Mesothelial cell of epicardium (in vitro differentiated cells): ENCODE measurements at places on chromosomes 11 and 22. TPM values are rescaled to one million over a fixed set of nuclear protein-coding genes. Genes with fewer than 3 reads are reported as not detected.

The BTBD10 gene
- 21.8 to 22.6 TPM (median 22.6 TPM) in 3 replicates for total RNA-seq

The PLCB3 gene
- 34.9 to 35.7 TPM (median 35.7 TPM) in 3 replicates for total RNA-seq

The ELMOD1 gene
- total RNA-seq, result 0.69 to 0.75 TPM (median 0.73 TPM) in 3 replicates

DNA sequence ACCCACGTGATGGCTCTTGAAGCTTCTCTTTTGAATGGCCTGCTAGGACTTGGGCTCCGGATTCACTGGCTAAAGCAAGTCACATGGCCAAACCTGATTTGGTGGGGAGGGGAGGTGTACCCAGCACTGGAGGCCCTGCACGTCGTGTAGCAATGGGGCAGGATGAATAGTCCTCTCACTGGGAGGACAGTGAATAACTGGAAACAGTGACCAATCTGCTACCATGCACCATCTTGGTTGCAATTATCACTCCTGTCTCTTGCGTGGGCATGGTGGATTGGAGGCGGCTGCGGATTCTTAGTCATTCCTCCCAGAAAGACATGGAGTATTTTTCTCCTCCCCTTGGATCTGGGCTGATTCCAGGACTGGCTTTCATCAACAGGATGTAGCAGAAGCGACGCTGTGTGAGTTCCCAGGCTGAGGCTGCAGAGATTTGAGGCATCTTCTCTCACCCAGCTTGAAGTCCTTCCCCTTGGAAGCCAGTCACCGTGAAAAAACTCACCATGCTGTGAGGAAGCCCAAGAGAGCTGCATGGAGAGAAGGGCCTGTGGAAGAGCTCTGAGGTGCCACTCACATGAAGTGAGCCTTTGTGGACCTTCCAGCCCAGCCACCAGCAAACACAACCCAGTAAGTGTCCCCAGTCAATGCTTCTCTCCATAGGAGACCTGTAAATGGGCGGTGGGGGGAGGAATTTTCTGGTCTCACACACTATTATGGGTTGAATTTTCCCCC, 70.4 kb downstream of the IGLL1 start:
- DNase-seq, result no peak

- no peak for DNase-seq
These were observed 18.8 kb downstream of the SNX19 start for GRCh38 chr11:130897262-130898182.

DNA sequence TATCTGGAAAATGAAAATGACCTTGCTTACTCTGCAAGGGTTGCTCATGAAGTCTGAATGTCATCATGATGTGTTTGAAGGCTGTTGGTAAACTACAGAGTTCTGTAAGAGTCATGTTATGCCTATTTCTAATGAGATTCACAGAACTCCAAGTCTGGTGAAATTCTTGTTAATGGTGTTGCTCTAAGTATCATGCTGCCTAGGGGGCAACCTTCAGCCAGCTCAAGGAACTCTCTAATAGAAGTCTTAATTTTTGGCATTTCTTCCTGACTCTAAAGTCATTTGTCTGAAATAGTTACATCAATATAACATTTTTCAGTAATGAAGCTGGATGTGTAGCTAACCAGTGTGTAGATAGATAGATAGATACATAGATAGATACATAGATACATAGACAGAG, 302.8 kb downstream of the FAT3 start:
- DNase-seq, result no peak

- no peak for DNase-seq
These were observed 15.1 kb downstream of the SCGB1A1 start for GRCh38 chr11:62433904-62434276.

DNA sequence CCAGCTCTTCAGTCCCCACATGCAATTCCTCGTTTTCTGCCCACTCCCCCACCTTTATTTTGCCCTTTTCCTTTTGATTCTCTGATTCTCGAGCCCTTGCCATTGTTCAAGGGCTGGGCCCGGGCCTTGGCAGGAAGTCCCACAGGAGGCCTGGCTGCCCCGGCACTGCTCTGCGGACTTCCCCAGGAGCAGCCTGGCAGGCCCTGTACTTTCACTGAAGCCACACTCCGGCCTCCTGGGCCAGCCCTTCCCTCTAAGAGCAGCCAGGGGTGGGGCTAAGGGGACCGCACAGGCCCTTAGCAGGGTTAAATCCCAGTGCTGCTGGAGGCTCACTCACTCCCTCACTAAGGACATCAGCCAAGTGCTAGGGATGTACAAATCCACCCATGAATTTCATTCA, 4.1 kb downstream of the LRRC32 start:
- DNase-seq, result no peak

DNA sequence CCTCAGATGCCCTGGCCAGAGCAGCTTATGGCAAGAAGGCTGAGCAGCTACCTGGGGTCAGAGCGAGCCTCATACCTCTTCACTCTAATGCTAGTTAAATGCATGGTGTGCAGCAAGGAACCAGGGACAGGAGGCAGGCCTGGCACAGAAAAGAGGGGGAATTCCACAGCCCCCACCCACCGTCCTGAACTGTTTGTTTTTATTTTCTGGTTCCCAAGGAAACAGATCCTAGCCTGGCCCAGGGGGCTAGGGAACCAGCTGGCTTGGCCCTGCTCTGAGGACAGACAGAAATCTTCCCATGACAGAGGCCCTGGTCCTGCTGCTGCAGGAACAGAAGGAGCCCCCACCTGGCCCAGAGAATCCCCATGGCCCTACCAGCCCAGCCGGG, 40.4 kb downstream of the SLCO2B1 start:
- no peak for DNase-seq

- no peak for DNase-seq
These were observed 7.8 kb upstream of the RTL6 start for GRCh38 chr22:44505796-44506354.

GRCh38 chr11:103863497-103863896, 172.9 kb upstream of the DDI1 start:
- no peak for DNase-seq
